Activated CD4-positive, CD25-positive, alpha-beta regulatory T cell treated with anti-CD3 and anti-CD28 coated beads, Interleukin-2, amount 50 U/mL, for 72 hours (primary cell): ENCODE measurements at places on chromosomes 11 and 22.

DNA sequence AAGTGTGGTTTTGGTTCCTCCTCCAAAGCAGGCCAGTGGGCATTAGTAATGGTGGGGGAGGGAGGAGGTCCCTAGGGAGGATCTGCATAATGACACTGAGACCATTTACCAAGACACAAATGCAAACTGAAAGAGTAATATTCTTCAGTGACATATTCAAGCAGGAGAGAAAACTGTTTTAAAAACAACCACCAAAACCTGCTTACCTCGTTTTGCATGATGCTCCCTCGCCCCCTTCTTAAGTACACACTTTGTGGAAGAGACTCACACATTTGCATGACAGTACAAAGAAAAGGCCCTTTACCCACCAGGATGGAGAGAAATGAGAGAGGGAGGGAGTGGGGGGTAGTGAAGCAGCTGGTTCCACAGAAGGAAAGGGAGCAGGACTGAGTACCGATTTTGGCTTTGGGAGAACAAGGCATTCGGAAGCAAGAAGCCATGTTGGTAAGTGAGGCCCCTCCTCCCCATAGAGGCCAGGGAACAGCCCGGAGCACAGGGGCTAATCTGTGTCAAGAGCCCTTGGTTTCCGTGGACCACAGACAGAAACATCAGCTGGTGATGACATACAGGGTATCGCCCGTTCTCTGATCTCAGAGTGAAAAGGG lies 13.0 kb upstream of the OPCML start:
- no peak for DNase-seq

GRCh38 chr11:73394416-73395296 lies 18.5 kb downstream of the RELT start:
- no peak for DNase-seq

GRCh38 chr11:779955-780532 lies 2.8 kb upstream of the GATD1 start:
- DNase-seq, result no peak

GRCh38 chr11:122707901-122708300 lies 52.4 kb downstream of the UBASH3B start:
- no peak for DNase-seq

DNA sequence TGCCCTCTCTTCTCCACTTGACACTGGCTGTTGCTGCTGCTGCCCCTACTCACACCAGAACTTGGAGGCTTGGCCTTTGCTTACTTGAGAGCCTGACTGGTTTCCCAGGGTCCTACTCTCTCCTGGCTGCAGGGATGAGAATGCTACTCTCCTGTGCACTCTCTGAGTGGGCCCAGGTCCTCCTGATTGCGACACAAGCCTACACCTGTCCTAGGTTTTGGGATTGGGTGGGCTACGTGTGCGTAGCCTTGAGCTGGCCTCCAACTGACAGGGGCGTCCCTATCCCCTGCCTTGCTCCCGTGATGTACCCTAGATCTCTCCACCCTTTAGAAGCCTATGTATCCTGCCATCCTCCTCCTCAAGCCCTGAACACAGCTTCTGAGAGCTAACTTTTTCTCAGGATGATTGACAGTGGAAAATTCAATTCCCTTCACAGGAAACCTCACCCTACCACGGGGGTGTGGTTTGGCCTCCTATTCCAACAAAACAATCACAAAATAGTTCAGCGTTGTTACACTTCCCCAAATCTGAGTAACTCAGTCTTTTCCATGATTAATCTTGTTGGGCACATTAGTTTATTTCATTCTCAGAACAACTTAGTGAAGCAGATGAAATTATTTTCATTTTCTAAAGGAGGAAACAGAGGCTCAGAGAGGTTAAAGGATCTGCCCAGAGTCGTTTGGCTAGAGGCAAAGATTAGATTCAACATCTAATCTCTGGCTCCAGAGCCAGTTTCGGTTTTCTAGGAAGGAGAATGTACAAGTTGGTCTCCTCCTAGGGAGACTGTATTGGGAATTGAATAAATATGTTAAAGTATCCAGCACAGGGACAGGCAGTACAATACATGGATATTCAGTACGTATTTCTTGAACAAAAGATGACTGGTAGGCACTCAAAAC lies 17.6 kb upstream of the AMOTL1 start:
- no peak for DNase-seq

- DNase-seq, result no peak
Observed at GRCh38 chr11:22884217-22884616, 23.9 kb upstream of the CCDC179 start.

- no peak for DNase-seq
Observed at GRCh38 chr22:24128021-24128420, 53.3 kb upstream of the SUSD2 start.

DNA sequence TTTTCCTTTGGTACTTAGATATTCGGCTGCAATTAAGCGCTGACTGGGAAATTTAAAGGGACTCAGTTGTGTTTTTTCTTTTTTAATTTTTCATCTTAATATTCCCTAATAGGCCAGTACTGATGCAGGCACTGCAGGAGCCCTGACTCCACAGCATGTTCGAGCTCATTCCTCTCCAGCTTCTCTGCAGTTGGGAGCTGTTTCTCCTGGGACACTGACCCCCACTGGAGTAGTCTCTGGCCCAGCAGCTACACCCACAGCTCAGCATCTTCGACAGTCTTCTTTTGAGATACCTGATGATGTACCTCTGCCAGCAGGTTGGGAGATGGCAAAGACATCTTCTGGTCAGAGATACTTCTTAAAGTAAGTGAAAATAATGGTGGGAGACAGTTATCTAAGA lies 3.8 kb downstream of the YAP1 start:
- DNase-seq, result no peak

GRCh38 chr22:20203552-20204201 lies 52.8 kb upstream of the CCDC188 start:
- DNase-seq, result no peak

DNA sequence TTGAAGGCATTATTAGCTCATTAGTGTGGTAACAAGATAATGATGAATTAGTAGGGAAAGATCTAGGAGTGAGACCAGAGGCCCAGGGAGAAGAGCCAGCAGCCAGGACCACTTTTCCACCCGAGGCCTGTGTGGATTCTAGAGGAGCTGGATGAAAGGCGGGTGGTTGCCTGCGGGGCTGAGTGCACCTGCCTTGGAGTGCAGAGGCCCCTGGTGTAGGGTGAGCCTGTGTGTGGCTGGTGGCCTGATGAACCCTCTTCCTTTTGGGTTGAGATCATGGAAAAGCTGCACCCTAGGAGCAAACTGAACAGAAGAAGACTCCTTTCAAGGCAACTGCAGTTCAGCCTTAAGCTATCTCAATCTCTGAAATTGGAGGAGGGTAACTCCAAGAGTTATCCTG lies 5.9 kb upstream of the TP53AIP1 start:
- no peak for DNase-seq

DNA sequence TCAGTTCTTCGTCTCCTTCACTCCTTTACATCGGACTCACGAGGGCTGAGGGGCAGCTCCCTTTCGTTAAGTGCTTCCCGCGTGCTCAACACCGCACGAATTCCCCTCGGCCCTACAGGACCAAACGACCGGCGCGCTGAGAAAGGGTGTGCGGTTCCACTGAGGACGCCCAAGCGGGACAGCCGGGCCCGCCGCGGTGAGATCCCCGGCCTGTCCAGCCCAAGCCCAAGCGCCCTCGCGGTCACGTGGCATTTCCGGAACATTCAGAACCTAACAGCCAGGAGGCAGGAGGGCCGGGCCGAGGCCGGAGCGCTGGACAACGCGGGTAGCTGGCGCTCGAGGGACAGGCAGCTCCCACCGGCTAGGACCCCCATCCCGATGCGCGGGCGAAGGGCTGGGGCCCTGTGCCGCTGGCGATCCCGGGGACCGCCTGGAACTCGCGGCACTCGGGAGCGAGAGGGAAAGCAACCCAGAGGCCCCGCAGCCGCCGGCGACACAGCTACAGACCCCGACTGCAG lies 737 bp upstream of the STIP1 start:
- no peak for DNase-seq

GRCh38 chr11:125036933-125037332 lies 26.2 kb upstream of the SLC37A2 start:
- no peak for DNase-seq
